ENCODE measurements at places on chromosomes 1 and 21.

DNA sequence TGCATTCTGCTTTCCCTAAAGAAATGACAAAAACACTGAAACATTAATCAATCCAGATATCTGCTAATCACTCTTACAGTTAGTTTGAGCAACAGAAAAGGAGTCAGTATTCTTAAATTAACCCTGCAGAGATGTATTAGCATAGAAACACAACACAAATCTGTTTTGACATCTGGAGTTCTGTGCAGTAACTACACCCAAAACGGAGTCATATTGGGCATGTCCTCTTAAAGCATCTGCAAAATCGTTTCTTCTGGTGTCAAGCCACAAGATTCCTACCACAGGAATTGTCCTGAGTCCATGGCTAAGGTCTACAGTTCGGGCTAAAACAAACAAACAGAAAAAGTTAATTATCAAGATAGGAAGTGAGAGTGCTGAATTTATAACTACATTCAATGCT is 332.1 kb upstream of the PKN2 start:
- no peak for DNase-seq

GRCh38 chr1:205319081-205320018 is 2.2 kb downstream of the NUAK2 start:
- no peak for DNase-seq

- DNase-seq: no peak
These were observed 2063.9 kb downstream of the MRPL39 start for GRCh38 chr21:23543333-23543732.

DNA sequence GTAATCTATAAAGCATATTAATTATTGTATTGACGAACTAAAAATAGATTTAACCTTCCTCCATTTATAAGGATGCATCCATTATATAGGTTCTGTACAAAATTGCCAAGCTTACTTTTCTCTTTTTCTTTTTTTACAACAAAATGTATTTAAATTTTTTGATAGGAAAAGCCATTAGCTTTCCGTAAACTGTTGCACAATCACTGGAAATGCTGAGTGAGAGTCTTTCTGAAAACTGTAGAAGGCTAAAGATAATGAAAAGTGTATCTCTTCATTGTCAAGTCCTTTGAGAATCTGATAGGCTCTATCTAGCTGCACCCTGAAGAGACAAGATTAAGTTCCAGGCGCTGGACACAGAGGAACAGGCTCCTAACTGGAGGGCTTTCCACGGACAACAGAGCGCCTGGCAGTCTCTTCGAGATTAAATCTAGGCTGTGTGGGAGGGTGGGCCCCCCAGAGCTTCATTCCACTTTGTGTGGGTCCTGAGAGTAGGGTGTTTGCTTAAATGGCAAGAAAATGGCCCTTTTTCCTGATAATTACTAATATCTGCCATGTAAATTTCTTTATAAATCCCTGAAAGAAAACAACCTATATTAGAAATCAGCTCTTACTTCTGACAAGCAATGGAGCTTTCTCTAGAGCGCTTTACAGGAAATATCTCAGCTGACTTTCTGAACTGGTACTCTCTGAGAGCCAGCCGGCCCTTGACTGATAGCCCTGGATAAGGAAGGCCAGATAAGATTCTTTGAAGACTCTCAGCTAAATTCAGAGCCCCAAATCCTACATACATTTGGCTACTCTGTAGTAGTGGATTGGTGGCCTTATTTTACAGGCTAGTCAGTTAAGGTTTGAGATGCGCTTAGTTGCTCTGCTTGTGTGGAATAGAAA is 108.3 kb downstream of the FMN2 start:
- DNase-seq: no peak

GRCh38 chr1:8754247-8754650 is 63.2 kb downstream of the RERE start:
- no peak for DNase-seq

- no peak for DNase-seq
These were observed 916.2 kb upstream of the B3GALT2 start for GRCh38 chr1:194102607-194103006.

GRCh38 chr21:31099122-31099521 is 60.8 kb upstream of the KRTAP19-8 start:
- no peak for DNase-seq

- DNase-seq: no peak
These were observed 6.8 kb downstream of the PSMB4 start for GRCh38 chr1:151406176-151406575.

DNA sequence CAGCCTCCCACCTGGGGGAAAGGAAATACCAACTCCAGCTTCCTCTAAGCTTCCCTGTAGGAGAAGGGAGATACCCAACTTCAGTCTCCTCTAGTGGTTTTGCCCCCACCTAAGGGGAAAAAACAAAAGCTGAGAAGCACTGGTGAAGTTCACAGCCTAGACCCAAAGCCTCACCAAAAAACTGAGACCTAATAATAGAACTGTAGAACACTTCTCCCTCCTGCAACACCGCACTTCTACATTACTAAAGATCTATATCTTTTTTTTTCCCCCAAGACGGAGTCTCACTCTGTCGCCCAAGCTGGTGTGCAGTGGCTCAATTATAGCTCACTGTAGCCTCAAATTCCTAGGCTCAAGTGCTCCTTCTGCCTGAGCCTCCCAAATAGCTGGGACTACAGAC is 43.2 kb downstream of the SLC2A1 start:
- DNase-seq: no peak

GRCh38 chr1:182087304-182087703 is 25.8 kb upstream of the ZNF648 start:
- peak; percentile 71 for DNase-seq

GRCh38 chr21:41894922-41895557 is 15.9 kb upstream of the PRDM15 start:
- peak; percentile 90 for DNase-seq

- DNase-seq: no peak
These were observed 295.2 kb downstream of the HLX start for GRCh38 chr1:221174330-221174993.

GRCh38 chr1:35925741-35926140 is 5.2 kb upstream of the AGO3 start:
- no peak for DNase-seq

GRCh38 chr1:26824731-26825130 is 1.8 kb upstream of the ZDHHC18 start:
- no peak for DNase-seq

DNA sequence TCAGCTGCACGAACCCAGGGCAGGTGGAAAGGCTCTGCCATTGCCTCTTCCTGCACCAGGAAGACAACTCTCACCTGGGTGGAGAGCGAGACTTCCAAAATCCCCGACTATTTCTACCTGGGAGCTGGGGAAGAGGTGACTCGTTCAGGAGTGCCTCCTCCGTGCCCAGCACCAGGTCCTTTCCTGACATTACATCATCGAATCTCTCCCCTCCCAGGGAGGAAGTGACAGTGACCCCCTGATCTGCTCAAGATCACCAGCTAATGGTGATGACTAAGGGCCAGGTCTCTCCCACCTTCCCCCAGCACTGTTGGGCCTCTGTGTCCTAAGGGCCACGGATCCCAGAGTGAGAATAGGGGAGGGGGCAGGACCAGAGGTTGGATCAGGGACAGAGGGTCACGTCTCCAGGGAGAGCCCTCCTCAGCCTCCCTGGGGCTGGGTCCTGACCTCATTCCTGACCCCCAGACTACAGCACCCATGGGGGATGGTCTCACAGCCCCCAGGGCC is 6.8 kb downstream of the MEGF6 start:
- DNase-seq: no peak

DNA sequence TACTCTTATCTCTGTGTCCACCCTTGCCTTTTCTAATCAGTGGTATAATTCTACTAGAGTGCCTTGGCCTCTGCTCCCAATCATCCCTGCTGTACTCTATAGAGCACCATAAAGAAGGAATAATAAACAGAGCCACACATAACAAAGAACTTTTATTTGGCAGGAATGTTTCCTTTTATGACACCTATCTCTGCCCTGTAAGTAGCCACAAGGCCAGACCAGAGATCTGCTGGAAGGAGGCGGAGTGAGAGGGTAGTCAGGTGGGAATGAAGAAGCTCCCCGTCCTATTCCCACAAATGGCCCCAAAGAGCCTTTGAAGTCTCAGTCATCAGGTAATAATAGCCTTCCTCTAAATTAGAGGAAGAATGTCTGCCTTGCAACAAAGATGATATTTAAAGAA is 32.7 kb downstream of the WLS start:
- no peak for DNase-seq

DNA sequence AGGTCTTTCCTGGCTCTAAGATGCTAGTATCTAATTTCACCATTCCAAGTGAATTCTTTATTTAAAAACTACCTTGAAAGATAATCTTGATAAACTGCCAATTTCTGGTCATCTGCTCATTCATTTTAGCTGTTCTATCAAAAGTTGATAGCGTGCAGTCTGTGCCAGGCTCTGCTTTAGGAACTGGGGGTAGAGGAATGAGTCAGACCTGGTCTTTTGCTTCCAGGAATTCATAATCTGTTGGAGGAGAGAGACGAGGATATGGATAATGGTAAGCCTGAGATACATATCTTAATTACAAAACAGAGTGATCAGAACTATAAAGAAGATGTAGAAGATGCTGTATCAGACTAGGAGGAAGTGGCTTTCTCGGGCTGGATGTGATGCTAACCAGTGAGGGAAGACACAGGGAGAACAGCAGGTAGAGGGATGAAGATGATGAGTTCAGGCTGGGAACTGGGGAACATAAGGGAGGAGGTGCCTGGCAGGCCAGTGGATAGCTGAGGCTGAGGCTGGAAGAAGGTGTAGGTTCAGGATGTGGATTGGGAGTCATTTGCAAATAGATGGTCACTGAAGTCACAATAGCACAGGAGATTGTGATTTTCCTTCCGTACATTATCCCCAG is 12.3 kb upstream of the PHC2 start:
- DNase-seq: no peak

All from CMK (cell line).